ENCODE measurements at places on chromosomes 5 and 9.

GRCh38 chr9:97502222-97502983 lies 937 bp downstream of the TMOD1 start:
- DNase-seq, result no peak

GRCh38 chr5:151202381-151203139 lies 21.3 kb downstream of the CCDC69 start:
- DNase-seq, result no peak

GRCh38 chr9:72326641-72327040 lies 38.4 kb downstream of the ZFAND5 start:
- DNase-seq, result no peak

DNA sequence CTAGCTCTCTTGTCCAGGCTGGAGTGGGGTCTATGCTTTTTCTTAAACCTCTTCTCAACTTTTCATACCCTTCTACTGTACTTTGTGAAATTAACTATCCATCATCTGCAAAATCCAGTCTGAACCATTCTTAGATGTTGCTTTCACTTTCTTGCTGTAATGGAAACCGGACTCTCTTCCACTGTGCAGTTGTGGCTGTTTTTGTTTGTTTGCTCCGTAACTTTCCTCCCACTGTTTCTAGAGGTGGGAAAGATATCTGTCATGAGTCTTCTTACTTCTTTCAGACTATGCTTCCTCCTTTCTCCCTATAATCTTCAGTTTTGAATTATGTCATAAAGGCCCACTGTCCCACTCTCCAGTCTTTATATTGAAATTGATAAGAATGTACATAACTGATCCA lies 6.5 kb downstream of the TNPO1 start:
- no peak for DNase-seq

DNA sequence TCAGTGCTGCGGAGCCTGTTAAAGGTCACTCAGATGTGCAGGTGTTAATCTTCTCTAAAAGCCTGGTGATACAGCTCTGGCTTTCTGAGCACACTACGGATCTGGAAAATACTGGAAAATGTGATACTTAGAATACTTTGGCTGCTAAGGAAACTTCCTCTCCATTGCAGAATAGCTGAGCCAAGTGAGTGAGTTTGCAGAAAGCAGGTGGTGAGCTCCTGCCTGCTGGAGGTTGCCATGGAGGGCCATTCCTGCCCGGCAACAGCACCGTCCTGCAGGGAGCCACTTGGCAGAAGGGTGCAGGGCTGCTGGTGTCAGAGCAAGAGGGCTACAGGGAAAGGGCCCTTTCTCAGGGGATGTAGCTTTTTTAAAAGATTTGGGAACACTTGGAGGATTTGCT lies 40.7 kb downstream of the SECISBP2 start:
- no peak for DNase-seq

GRCh38 chr9:113215132-113215531 lies 5.9 kb downstream of the FKBP15 start:
- no peak for DNase-seq

GRCh38 chr5:53333160-53333559 lies 147.3 kb upstream of the FST start:
- no peak for DNase-seq

DNA sequence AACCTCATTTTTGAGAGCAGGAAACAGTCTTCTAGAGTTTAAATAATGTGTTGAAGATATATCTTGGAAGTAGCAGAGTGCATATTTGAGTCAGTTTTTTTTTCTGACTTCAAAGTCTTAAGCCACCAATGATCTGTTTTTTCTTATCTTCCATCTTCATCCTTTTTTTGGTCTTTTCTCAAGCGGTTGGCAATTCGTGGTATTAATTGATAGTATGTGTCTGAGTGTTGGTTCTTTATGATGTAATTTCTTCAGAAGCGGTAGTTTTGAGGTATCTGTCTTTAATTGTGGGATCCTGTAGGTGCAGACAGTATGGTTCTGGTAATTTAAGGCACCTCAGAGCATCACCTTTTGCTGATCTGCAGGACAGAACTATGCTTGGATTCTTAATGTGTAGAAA lies 3.9 kb downstream of the CSNK1G3 start:
- no peak for DNase-seq

Measured in stimulated activated CD4-positive, alpha-beta T cell treated with anti-CD3 and anti-CD28 coated beads, Interleukin-4, amount 100 ng/mL, for 4 hours (primary cell).